ENCODE measurements at places on chromosomes 4 and X.

DNA sequence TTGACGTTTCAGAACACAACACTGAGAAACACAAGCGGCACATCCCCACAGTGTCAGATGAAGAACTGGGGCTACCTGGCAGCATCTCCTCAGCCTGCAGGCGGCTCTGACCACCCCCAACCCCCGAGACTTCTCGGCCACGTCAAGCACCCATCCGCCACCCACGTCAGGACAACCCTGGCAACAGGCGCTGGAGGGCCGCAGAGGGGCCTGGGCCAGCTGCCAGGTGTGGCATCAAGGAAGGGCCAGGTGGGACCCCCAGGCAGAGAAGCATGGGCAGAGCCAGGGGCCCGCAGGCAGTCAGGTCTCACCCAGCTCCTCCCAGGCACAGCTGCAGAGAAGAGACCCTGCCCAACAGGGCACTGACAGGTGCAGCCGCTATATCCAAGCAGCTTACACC lies 22.3 kb downstream of the GAK start:
- no peak for DNase-seq

DNA sequence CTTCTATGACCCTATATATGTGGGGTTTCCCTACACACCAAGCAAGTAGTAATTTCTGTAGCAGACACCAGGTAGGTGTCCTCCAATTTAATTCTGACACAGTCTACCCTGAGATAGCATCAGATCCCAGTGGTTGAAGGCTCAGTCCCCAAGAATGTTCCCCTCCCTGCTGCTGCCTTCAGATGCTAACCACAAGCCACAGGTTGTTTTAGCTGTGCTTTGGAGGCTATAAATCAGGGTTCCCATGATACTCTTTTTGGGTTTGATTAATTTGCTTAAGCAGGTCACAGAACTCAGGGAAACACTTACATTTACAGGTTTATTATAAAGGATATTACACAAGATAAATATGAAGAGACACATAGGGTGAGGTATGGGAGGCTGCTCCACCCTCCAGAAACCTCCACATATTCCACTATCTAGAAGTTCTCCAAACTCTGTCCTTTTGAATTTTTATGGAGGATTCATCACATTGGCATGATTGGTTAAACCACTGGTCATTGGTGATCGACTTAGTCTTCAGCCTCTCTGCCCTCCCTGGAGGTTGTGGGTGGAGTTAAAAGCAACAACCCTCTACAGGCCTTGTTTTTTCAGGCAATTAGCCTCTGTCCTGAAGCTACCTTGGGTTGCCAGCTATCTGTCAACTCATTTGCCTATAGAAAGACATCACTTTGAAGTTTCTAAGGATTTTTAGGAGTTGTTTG lies 50.8 kb downstream of the GRIA2 start:
- DNase-seq: no peak

- DNase-seq: no peak
Measured at GRCh38 chrX:134649770-134650169, 8.5 kb downstream of the PLAC1 start.

GRCh38 chr4:126264839-126265238 lies 950.1 kb downstream of the FAT4 start:
- no peak for DNase-seq

DNA sequence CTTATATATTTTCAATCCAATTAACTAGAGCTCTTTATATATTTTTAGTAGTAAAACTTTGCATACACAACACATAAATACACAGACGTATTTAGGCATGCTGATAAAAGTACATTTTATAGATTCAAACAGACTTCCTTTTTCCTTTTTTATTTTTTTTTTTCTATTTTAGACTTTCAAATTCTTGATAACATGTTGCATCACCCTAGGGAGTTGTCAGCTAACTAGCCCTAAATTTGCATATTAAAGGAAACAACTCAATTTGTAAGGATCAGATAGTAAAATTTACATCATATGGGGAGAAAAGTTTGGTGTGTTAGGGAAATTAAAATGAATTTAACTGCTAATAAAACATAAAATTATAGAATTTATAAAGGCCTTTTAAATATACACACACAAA lies 47.4 kb upstream of the APOOL start:
- DNase-seq: no peak

DNA sequence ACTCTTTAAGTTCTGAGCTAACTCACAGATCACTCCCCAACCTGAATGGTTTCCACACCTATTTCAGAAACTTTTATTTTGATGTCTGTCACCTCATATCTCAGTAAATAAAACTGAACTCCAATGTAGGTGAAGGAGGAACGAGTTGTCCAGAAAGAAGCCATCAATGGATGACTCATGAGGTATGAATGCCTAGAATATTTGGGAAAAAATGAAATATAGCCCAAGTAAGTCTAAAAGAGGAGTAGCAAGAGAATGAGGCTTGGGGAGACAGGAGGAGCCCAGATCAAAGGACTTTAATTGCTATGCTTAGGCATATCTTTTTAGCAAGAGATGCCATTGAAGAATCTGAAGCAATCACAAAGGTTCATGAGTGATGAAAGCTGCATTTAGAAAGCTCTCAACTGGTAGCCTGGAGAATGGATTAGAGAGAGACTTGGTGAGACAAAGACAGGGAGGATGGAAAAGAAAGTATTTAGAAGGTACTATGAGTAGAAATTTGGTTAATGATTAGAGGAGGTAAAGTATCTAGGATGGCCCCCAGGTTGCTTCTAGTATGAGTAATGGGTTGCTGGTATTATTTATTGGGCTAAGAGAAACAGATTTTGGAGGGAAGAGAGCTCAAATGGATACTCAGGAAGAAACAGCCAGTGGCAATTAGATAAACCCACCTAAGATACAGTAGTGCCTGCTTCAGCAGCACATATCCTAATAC lies 39.4 kb downstream of the NOCT start:
- DNase-seq: no peak

DNA sequence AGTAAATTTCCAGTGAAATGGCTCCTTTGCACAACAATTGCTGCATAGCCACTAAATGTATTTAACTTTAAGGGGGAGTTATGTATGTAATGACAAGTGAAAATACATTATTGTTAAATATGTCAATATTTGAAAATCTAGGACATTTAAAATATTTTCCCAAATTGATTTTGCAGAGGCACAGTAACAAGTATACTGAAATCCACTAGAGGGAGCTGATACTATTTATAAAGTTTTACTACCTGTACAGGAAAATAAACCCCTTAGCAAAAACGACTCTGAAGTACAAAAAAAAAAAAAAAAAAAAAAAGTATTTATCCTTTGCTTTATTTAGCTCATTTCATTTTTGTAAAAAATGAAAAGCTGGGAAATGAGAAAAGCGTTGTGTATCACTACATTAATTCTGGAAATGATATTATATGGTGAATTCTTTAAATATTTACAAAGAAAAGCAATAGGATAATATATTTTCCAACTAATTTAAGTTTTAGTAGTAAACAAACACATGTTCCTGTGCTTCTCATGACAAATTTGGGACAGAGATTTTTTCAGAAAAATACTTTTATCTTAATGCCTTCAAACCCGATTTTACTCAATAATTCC lies 727.7 kb downstream of the DMD start:
- DNase-seq: no peak

- DNase-seq: no peak
Measured at GRCh38 chr4:2483237-2483636, 14.3 kb downstream of the RNF4 start.

DNA sequence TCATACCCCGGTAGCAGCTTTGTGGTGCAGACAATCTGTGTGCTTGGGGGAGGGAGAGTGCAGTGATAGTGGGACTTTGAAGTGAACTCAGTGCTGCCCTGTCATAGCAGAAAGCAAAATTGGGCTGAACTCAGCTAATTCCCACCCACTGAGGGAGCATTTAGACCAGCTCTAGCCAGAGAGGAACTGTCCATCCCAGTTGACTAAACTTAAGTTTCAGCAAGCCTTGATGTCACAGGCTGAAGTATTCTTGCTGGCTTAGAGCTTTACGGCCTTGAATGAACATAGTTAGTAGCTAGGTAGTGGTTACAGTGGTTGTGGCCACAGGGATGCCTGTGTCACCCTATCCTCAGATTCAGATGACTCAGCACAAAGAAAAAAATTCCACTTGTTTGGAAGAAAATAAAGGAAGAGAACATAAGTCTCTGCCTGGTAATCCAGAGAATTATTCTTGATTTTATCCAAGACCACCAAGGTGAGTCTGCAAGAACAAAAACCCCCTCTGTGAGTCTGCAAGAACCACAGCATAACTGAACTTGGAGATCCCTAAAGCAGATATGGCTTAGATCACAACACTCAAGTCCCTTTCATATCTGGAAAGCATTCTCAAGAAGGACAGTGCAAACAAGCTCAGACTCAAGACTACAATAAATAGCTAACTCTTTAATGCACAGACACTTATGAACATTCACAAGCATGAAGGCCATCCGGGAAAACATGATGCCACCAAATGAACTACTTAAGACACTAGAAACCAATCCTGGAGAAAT lies 39.4 kb downstream of the ADH7 start:
- DNase-seq: no peak

GRCh38 chr4:16195209-16195608 lies 31.1 kb downstream of the TAPT1 start:
- no peak for DNase-seq

GRCh38 chr4:103786014-103786413 lies 66.2 kb upstream of the TACR3 start:
- no peak for DNase-seq

GRCh38 chrX:131987252-131987651 lies 35.9 kb upstream of the STK26 start:
- peak; percentile 68 for DNase-seq

DNA sequence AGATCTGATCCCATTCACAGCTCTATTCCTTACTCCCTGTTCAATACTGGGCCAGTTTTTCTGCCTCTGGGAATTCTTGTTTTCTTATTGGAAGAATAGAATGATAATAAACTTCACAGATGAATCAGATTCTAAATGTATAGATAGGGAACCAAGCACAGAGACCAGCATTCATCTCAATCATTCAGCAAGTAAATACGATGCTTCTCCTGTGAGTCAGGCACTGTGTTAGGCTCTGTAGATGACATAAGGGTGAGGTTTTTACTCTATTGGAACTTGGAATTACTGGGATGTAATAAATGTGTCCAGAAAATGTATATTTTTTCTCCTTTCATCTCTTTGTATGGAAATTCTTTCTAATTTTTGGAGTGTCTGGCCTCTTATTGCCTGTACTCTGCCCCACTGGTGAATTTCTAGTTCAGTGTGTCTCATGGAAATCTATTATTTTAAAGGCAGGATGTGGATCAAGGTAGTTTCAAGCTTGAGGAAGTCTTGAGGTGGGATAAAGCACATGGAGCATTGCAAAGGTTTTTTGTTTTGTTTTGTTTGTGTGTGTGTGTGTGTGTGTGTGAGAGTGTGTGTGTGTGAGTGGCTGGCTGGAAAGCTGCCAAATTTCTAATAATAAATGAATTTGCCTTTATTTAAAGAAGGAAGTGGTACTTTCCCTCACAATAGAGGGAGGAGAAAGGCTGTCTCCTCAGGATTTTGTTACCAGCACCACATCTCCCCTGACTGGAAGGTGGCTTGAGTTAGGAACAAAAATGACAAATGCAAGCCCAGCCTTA lies 117.9 kb upstream of the HS3ST1 start:
- no peak for DNase-seq

All from central memory CD4-positive, alpha-beta T cell (primary cell).